ENCODE measurements at places on chromosomes 11 and 22.

GRCh38 chr11:82859750-82860149 is 40.5 kb downstream of the PRCP start:
- no peak for DNase-seq

DNA sequence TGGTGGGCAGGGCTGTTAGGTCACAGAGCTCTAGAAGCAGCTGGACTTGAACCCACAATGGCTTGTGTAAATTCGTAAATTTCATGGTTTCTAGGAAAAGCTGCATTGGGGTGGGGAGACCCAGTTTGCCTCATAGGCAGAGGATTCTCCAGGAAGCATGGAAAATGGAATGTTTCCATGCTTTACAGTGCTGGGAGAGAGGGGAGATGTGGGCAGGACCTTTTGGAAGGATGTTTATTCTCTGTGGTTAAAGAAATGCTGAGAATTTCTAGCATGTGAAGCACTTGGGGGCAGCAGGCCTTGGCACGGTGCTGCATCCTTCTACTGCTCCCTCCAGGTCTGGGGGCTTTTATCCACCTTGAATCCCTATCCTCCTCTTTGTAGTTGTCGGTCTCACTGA is 46.3 kb downstream of the TRAF6 start:
- DNase-seq, result no peak

GRCh38 chr22:30427871-30428270 is 2.3 kb downstream of the MTFP1 start:
- no peak for DNase-seq

- no peak for DNase-seq
Measured at GRCh38 chr11:126419801-126420697, 64.6 kb downstream of the ST3GAL4 start.

- DNase-seq, result no peak
Measured at GRCh38 chr11:15819679-15820286, 536.6 kb downstream of the SOX6 start.

DNA sequence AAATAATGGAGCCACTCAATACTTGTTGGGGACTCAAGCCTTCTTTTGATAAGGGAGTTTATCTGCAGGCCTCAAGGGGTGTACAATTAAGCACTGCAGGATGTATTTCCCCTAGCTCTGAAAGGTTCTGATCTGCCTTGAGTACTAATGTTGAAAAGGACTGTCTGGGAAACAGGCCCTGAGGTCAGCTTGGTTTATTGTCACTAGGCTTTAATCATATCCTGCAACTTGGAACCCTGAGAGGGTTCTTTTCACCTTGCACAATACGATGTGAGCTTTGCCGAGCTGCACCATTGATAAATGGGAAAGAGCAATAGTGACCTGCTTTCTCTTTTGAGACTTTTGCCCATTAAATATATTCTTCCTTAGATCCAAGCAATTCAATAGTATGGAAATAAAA is 31.6 kb upstream of the HORMAD2 start:
- no peak for DNase-seq

- no peak for DNase-seq
Measured at GRCh38 chr11:113960702-113961330, 14.1 kb upstream of the HTR3A start.

- DNase-seq, result no peak
Measured at GRCh38 chr11:25483915-25484635, 847.9 kb upstream of the ANO3 start.

DNA sequence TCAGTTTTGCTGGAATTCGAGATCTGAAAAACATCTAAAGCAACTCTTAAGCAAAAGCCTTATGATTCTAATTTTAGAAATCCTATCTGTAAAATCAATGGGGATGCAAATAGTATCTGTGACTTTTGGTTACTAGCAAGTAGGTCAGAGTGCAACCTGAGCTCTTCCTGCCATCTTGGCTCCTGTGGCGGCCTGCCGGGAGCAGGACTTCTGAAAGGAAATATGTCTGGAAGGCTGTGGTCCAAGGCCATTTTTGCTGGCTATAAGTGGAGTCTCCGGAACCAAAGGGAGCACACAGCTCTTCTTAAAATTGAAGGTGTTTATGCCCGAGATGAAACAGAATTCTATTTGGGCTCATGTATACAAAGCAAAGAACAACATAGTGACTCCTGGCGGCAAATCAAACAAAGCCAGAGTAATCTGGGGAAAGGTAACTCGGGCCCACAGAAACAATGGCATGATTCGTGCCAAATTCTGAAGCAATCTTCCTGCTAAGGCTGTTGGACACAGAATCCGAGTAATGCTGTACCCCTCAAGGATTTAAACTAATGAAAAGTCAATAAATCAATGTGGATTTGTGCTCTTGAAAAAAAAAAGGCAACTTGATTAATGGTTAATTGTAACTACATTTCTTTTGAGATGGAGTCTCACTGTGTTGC is 1.7 kb downstream of the SAMM50 start:
- no peak for DNase-seq

DNA sequence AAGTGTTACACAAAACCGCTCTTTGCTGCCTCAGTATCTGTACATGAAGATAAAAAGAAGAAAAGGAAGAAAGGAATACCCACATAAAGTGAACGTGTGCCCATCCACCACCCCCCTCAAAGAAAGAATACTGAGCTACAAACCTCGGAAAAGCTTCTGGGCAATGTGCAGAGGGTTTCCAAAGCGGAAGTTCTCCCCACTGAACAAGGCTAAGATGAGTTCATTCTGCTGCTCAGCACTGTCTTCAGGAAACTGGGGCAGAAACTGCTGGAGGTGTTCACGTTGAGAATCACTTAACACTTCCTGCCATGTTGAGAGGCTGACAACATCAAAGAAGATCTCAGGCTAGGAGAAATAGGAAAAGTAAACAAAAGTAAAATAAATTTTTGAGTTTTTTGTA is 6.9 kb downstream of the NFRKB start:
- no peak for DNase-seq

- no peak for DNase-seq
Measured at GRCh38 chr22:49739138-49739537, 88.5 kb downstream of the BRD1 start.

GRCh38 chr22:36180038-36180880 is 19.7 kb upstream of the APOL3 start:
- DNase-seq, result peak; percentile 86

- DNase-seq, result no peak
Measured at GRCh38 chr22:21876486-21877176, 9.2 kb upstream of the MAPK1 start.
